ENCODE measurements at places on chromosomes 1 and 21. TPM values are rescaled to one million over a fixed set of nuclear protein-coding genes. Genes with fewer than 3 reads are reported as not detected.

- DNase-seq: no peak
These were observed 19.3 kb upstream of the SLC16A1 start for GRCh38 chr1:112975336-112975735.

GRCh38 chr21:25788677-25789076, 53.9 kb downstream of the GABPA start:
- DNase-seq: no peak

Gene NID1
- total RNA-seq: 0.07 TPM

Gene KLHDC9
- 0.50 TPM for total RNA-seq

- no peak for DNase-seq
These were observed 39.3 kb downstream of the TAS1R2 start for GRCh38 chr1:18819986-18820790.

DNA sequence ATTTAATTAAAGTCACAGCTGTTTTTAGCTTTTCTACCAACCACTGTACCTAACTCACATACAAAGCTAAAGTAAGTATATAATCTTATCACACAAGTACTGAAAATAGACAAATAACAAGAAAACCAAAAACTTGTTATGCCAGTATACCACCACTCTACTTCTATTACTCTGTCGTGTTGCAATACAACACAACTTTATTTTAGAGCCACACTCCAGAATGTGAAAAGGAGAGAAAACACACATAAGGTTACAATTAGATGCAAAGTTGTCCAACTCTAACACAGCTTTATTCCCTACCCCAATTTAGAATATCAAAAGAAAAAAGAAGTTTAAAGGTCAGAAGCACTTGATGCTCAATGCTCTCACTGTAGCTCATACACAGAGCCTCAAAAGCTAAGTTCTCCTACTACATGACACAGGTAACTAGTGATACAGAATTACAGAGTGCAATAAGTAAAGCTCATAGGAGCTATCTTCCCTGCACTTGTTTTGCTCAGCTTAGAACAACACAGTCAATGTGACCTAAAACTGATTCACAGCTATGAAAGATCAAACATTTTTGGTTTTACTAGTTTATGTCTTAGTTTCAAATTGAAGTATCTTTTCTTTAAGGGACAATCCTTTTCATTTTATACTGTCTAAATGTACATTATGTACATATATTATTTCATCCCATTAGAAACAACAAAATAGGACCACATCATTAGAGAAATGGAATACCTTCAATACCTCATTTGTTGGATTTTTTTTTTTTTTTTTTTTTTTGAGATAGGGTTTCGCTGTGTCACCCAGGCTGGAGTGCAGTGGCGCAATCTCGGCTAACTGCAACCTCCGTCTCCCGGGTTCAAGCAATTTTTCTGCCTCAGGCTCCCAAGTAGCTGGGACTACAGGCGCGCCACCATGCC, 29.2 kb downstream of the EYA3 start:
- no peak for DNase-seq

Gene PLCH2
- total RNA-seq: 5.1 TPM

- DNase-seq: no peak
These were observed 34.9 kb upstream of the ESRRG start for GRCh38 chr1:216758161-216758560.

GRCh38 chr1:163845279-163845678, 523.5 kb downstream of the NUF2 start:
- DNase-seq: no peak

DNA sequence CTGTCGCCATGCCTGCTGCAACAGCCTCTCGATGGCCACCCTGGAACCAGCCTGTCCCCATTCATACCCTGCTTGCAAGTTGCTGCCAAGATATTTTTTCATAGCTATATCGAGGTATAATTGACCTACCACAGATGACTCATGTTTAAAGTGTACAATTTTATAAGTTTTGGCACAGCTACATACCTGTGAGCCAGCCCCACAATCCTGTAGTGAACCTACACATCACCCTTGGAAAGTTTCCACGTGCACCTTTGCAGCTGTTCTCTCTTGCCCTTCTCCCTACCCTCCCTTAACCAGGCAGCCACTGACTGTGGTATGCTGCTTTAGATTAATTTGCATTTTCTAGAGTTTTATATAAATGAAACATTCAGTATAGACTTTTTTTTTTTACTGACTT, 23.0 kb upstream of the KCNJ6 start:
- no peak for DNase-seq

DNA sequence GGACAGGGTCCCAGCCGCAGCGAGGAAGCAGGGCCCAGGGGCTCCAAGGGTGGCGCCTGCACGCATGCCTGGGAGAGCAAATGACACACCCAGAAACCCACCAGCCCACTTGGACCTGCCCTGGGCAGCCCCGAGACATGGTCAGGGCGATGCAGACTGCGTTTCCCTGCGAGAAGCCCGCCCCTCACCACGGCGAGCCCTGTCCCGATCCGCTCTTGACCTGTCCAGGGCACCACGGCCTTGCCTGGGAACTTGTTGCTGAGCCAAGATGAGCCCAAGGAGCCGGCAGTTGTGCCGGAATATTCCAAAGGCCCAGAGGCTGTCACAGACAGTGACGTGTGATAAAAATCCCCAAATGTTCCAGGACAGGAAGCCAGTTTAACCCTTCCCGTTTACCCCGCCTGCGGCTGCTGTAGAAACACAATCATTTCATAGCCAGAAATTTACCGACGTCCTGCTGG, 78.1 kb downstream of the SIK1 start:
- DNase-seq: no peak

Gene NBPF19
- total RNA-seq: 15.0 TPM

Gene REN
- not detected for total RNA-seq

Gene OR2L5
- total RNA-seq: not detected

- DNase-seq: no peak
These were observed 3.0 kb upstream of the RGS2 start for GRCh38 chr1:192805832-192806323.

Gene ITLN2
- not detected for total RNA-seq

Gene OR6K3
- total RNA-seq: not detected

- peak; percentile 58 for DNase-seq
These were observed 153.5 kb downstream of the TGFBR3 start for GRCh38 chr1:91732291-91733107.

GRCh38 chr1:226884966-226885820, 14.8 kb downstream of the PSEN2 start:
- no peak for DNase-seq

DNA sequence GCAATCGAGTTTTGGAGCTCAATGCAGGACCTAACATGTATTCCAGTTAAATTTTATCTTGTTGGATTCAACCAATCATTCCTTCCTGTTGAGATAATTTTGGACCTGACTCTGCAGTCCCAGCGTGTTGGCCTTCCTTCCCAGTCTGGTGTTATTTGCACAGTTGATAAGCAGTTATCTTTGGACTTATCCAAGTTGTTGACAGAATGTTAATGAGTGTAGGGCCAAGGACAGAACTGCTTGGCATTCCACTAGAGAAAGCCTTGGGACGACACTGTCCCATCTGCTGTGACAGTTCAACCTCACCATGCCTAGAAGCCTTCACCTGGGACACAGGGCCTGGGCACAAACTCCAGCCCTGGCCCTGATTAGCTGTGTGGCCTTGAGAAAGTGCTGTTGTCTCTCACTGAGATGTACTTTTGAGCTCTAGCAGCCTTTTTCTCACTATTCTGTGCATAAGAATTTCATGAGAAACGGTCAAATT, 104.1 kb upstream of the SLC25A33 start:
- DNase-seq: no peak

Gene OR2T33
- total RNA-seq: not detected

GRCh38 chr21:29359718-29360117, 61.0 kb downstream of the BACH1 start:
- no peak for DNase-seq

DNA sequence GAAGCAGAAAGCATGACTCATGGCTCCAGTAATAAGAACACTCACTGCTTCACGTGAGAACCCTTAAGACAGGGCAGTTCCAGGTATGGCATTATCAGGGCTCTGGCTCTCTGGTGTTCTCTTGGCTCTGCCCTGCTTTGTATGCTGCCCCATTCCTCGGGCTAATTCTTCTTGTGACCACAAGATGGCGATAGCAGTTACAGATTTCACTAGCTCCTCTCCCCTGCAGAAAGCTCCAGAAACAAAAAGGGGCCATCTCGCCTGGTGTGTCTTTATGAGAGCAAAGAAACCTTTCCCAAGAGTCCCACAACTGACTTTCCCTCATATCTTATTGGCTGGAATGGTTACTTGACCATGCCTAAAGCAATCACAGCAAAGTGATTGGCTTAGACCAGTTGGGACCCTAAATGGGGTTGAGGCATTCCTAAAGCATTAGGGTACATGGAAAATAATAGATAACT, 60.1 kb downstream of the F3 start:
- peak; percentile 36 for DNase-seq

Gene MCOLN3
- total RNA-seq: 0.16 TPM

Gene SLC44A5
- not detected for total RNA-seq

Gene POU3F1
- 0.26 TPM for total RNA-seq

GRCh38 chr1:4549930-4550329, 104.5 kb upstream of the AJAP1 start:
- no peak for DNase-seq

GRCh38 chr1:183733715-183734114, 71.2 kb upstream of the RGL1 start:
- no peak for DNase-seq

DNA sequence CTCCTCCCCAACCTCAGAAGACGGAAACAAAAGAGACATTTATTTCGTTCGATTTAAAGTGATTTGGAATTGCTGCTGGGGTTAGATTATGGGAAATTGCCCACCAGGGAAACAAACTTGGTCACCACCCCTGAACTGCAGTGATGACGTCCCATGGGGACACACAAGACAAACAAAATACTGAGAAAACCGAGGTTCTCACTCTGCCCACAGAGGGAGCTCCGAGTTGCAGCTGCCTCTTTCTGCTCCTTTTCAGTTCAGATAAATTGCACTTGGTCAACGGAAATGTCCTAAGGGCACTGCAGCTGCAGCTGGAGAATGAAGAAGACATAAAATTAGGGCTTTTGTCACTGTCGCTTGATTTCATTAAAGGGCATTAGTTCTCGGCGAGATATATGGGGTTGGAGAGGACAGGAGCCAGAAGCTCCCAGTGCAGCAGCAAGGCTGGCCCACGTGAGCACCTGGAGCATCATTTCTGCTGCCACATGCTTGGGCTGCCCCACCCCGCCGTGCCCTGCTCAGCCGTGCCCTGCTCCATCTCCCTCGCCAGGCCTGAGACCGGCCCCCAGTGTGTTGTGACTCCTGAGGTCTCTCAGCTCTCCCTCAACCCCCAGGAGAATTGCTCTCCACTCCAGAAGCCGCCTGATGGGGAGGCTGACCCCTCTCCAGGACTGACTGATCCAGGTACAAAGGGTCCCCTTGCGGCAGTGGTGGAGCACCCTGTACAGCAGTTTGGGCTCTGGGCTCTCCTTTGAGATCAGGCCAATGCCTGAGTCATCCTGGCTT, 231.7 kb upstream of the AJAP1 start:
- DNase-seq: no peak

DNA sequence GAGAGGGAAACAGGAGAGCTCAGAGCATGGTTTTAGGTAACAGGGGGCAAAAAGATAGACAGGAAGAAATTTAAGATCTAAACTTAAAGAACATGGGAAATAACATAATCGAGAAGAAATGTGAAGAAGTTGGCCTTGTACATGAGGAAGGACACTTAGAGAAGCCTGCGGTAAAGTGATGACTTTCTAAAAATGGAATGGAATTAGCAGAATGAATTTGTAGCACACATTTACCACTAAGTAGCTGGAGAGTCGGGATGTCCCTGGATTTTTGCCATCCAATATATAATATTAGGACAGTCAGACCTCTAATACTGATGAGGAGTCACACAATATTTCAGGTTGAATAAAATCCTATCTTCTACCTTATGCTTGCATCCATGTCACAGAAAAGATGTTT, 77.7 kb upstream of the C1orf87 start:
- no peak for DNase-seq

GRCh38 chr1:67317803-67318202, 10.1 kb downstream of the IL12RB2 start:
- DNase-seq: no peak

- DNase-seq: no peak
These were observed 53.6 kb downstream of the COL18A1 start for GRCh38 chr21:45458281-45459170.

Gene MROH9
- not detected for total RNA-seq

- no peak for DNase-seq
These were observed 75.5 kb downstream of the PIK3CD start for GRCh38 chr1:9726905-9727595.

- DNase-seq: no peak
These were observed 433.1 kb downstream of the PCP4 start for GRCh38 chr21:40300300-40300699.

DNA sequence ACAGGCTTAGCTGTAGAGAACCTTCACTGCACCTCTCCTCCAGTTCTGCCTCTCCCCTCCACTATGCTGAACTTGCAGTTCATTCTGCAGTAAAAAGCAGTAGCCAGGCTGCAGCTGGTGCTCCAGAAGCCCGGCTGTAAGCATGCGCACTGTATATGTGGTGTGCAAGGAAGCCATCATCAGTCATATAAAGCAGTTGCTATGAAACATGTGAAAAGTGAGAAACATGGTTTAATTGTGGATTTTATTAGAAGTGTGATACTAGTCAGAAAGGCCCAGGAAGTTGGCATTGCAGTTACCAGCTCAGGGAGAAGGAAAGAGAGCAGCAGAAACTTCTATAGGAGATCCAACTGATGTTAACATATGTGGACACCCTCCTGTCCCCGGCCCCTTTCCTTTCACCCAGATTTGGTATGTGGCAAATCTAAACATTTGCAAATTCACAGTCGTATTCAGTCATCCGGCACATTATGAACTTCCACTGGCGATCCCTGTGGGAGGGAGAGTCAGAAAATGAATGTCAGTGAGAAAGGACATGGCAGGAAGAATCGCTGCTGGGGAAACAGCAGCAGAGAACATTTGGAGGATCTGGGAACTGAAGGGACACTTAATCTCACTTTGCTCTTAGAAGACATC, 32.8 kb downstream of the DPT start:
- no peak for DNase-seq

DNA sequence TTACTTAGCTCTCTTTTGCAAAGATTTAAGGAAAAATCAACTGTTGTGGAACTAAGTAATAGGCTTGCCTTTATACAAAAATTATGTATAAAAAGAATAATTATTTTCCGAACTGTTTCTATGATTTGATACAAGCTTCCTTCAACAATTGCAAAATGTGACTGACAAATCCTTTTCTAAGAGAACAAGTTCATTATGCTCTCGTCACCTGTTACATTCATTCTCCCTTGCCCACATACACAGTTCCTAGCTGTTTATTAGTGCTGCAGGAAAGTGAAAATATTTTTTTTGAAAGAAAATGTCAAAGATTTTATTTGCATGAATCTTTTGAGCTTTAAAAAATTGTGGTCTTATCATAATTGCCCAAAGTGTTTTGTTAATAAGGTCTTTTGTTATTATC, 466.2 kb downstream of the USP25 start:
- DNase-seq: no peak

All from activated CD4-positive, alpha-beta T cell treated with anti-CD3 and anti-CD28 coated beads for 36 hours (primary cell).